ENCODE measurements at places on chromosomes 5 and 9.

DNA sequence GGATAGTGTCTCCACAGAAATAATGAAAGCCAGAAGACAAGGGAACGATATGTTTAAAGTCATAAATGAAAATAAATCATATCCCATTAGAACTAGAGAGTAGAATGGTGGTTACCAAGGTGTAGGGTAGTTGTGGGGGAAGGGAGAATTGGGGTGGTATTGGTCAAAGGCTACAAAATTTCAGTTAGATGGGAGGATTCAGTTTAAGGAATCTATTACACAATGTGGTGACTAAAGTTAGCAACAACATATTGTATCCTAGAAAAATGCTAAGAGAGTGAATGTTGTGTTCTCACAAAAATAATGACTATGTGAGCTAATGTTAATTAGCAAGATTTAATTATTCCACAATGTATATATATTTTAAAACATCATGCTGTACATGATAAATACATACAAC, 27.8 kb upstream of the LARP1 start:
- DNase-seq, result no peak

DNA sequence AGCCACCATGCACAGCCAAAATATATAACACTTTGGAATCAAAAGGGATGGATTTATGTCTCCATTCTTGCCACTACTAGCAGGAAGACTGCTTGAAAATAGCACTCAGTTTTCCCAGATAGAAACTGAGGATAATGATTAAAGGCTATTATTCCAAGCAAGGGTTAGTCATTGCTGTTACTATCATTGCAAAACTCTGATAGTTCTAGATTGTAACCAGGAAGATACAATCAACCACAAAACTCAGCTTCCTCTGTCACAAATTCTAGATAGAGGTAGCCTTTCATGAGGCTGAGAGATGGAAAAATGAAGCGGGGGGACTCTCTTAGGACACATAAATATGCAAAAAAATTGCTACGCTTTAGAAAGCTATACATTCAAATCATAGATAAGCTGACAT, 3.1 kb downstream of the ANXA1 start:
- no peak for DNase-seq

- no peak for DNase-seq
Measured at GRCh38 chr5:72223371-72223770, 96.7 kb downstream of the MRPS27 start.

GRCh38 chr5:141527426-141527825, 38.5 kb downstream of the PCDHGC5 start:
- DNase-seq, result no peak

- DNase-seq, result no peak
Measured at GRCh38 chr9:75067894-75068293, 20.1 kb downstream of the NMRK1 start.

DNA sequence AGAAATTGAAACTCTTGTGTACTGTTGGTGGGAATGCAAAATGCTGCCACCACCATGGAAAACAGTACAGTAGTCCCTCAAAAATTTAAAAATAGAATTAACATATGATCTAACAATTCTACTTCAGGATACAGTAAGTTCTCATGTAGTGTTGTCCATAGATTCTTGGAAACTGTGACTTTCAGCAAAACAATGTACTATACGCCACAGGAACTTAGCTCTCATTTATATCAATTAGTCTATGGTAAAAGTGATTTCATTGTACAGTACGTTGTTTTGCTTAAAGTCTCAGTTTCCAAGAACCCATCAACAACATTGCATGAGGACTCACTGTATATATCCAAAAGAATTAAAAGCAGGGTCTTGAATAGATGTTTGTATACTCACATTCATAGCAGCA, 233.5 kb upstream of the GAS1 start:
- no peak for DNase-seq

GRCh38 chr5:103391659-103392058, 133.1 kb downstream of the MACIR start:
- DNase-seq, result no peak

DNA sequence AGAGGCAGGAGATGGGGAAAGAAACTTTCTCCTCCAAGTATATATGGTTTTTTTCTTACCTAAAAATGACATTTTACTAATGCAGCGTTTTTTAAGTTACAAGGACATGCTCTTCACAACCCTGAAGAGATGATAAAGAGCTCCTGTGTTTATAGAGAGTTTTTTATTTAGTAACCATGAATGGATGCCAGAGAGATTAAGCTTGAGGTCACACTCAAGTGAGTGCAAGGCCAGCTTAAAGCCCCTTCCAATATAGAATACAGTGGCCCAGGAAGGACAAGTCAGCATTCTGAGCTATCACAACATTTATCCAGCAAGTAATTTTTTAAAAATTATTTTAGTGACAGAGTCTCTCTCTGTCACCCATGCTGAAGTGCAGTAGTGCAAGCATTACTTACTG, 6.7 kb upstream of the HAVCR2 start:
- DNase-seq, result no peak

- DNase-seq, result no peak
Measured at GRCh38 chr5:97534166-97534565, 351.1 kb upstream of the RIOK2 start.
